ENCODE measurements at places on chromosomes 11 and 22.

- DNase-seq = no peak
Observed at GRCh38 chr11:19845626-19846025, 133.0 kb downstream of the NAV2 start.

GRCh38 chr11:78733031-78733430 lies 158.4 kb upstream of the NARS2 start:
- DNase-seq = no peak

DNA sequence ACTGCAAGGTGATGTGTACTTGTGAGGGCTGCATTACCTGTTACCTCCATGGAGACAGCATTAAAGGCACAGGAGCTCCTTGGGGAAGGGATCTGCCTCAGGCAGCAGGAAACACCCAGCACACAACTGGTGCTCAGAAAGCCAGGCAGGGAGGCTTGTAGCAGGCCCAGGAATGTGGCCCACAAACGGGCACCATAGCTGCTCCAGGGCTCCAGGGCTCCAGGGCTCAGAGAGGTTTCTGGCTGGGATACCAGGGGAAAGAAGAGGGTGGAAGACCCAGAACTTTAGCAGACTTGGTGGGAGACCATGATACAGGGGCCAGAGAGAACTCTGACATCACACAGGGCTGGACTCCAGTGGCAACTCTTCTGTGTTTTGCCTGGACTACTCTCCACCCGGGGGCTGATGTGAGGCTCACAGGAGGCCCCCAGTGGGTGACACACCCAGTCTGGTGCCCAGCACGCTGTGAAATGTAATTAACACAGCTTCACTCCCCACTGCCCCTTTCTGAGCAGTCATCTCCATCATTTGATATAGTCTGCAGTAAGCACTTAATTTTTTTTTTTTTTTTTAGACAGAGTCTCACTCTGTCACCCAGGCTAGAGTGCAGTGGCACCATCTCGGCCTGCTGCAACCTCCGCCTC lies 14.7 kb upstream of the SULT4A1 start:
- no peak for DNase-seq

DNA sequence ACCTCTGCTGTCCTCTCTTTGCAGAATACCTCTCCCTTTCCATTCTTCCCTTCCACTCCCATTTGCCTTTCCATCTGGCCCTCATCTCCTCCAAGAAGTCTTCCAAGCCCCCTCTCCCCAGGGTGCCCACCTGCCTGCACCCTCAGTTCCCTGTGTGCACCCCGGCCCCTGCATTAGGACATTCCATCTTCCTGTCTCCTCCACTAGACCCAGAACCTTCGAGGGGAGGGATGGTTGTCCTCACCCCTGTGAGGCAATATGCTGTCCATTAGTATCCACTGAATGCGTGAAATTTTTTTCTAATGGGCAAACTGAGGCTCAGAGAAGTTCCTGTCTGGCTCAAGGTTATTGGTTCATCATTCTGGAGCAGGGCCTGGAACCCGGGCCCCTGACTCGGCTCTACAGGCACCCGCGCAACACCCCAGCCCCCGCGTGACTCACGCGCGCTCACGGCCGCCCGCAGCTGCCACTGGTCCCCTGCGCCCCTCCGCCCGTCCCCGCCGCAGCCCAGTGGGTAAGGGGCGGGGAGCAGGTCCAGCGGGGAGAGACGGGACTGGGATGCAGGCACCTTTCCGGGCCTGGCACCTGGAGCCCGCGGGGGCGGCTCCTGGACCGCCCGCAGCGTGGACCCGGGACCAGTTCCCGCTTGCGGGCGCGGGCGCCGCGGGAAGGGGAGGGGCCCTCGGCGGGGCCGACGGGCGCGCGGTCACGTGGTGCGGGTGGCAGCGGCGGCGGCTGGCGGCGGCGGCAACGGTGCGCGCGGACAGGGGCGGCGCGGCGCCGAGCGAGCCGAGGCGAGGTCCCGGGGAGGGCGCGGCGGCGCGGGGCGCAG lies 7.0 kb downstream of the SEPTIN3 start:
- no peak for DNase-seq

DNA sequence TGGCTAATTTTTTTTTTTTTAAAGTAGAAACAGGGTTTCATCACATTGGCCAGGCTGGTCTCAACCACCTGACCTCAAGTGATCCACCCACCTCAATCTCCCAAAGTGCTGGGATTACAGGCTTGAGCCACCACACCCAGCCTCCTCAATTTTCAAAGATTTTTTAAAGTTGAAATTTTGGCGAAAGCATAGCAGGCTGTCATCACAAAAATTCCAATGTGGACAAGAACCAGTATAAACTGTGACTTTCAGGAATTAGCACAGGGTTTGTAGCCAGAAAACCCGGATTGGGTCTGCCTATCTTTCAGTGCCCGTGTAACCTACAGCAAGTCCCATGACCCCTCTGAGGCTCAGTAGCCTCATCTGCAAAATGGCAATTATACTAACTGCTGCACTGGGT lies 80.2 kb downstream of the SGSM3 start:
- no peak for DNase-seq

- no peak for DNase-seq
Observed at GRCh38 chr11:47215366-47215910, 664 bp downstream of the DDB2 start.

DNA sequence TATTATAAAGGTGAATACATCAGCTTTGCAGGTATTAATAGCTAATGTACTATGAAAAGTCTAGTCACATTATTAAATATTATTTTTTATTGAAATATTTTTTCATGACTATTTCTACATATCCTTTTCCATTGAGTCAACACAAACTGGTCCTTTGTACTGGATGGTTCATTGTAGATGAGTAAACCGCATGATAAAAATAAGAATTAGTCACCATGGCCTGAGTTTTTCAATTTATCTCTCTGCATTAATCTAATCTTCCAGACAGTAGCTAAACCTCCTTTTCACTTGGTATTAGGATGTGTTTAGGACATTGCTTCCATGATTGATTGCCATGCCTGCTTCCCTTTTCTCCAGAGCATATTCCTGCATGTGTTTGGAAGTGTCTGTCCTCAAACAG lies 439.4 kb upstream of the ARHGAP42 start:
- no peak for DNase-seq

DNA sequence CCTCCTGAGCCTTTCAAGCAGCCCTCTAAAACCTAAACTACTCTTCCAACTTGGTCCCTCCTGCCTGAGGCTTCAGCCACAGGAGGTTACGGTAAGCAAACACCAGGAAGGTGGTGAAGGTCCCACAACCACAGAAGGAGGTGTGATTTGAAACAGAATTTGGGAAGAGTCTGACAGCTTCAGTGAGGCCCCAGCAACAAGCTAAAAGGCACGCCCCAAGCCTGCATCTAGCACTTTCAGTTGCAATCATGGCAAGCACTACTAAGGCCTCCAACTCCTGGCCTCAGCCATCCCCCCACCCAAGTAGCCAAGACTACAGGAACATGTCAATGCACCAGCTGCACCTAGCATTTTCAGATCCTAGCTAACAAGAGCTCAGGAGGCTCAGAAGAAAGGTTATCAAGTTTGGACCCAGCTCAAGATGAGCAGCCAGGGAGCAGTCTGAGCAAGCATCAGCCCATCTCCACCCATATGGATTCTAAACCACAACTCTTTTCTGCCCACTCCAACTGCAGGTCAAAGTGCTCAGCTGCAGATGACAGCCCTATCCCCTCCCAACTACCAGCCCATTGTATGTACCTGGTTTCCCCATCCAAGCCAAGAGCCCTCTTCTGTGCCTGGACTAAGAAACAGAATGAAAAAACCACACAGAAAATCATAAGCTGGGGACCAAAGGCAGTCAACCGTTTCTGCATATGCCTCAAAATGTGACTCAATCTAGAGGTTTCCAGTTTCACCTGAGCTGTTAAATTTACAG lies 10.4 kb upstream of the AHNAK start:
- no peak for DNase-seq

DNA sequence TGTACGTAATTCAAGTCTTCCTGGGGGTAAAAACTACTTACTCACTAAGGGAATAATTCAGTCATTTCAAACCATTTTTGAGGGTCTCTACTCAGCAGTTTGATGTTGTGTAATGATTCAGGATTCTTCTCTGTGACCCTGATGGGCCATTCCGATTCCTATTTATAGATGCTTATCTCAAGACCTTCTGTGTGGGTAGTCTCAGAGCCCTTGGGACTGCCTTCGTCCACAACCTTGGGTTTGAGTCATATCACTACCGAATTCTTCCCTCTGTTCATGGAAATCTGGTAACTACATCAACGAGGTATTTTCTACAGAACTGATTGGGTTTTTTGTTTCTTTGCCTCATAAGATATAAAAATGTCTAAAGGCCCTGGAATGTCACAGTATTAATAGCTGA lies 14.3 kb upstream of the CBX6 start:
- no peak for DNase-seq

- no peak for DNase-seq
Observed at GRCh38 chr11:43508511-43508918, 149.8 kb downstream of the TTC17 start.

- DNase-seq = no peak
Observed at GRCh38 chr22:17492247-17492646, 71.1 kb upstream of the SLC25A18 start.

All from stimulated activated CD8-positive, alpha-beta memory T cell treated with anti-CD3 and anti-CD28 coated beads, Interleukin-4, amount 100 ng/mL, for 4 hours (primary cell).